ENCODE measurements at places on chromosomes 5 and 9.

DNA sequence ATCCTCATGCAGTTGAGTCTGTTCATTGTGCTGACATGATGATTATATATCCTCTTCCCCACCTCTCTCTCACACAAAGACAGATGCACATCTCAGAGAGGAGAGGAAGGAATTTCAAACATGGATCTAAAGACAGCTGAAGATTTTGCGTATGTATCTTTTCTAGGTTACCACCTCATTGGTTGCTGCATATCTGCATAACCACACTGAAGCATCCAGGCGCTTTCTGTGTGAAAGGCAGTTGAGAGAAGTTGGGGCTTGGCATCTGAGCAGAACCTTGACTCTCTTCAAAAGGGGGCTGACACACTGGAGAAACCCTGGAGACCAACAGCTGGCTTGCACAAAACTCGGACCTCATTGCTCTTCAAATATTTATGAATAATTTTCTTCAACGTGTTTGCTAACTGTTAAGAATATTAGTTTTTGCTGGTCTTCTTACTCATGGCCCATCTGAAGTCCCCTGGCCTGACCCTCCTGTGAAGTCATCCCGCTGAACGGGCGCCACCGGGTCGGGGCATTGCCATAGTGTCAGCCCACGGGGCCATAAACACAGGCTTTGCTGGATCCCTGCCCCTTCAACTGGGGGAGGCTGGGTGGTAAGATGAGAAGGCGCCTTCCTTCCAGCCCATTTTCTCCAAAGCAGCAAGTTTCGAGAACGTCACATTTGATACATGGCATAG lies 593.2 kb upstream of the CLINT1 start:
- no peak overlapping the region for H3K4me3 ChIP-seq
- H3K4me1 ChIP-seq: peaks cover 16% of the 10 kb centered on the region
- DNase-seq: no peak
- H3K27me3 ChIP-seq: no peaks in the 10 kb centered on the region
- no peak overlapping the region for H3K27ac ChIP-seq
- no peaks in the 10 kb centered on the region for H3K36me3 ChIP-seq

DNA sequence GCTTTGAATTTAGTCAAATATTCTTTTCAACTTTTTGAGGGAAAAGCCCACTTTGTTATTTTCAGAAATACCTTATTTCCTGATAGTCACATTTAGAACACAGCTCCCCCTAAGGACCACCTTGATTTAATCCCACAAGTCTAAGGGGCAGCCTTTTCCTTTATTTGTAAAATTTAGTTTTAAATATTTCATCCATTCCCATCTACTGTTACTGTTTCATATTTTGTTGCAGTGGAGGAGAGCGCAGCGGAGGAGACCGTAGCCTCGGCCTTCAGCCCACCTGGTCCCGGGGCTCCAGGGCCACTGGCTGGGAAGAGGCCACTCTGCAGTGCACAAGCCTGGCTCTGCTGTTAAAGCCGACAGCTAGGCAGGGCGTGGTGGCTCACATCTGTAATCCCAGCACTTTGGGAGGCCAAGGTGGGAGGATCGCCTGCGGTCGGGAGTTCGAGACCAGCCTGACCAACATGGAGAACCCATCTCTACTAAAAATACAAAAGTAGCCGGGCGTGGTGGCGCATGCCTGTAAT lies 19.6 kb downstream of the LPCAT1 start:
- H3K4me1 ChIP-seq: peaks cover 9% of the 10 kb centered on the region
- H3K36me3 ChIP-seq: peaks cover 9% of the 10 kb centered on the region
- no peak overlapping the region for H3K4me3 ChIP-seq
- H3K27me3 ChIP-seq: no peaks in the 10 kb centered on the region
- no peak overlapping the region for H3K27ac ChIP-seq

GRCh38 chr9:91424403-91425176 lies 958 bp upstream of the NFIL3 start:
- DNase-seq: no peak
- H3K4me1 ChIP-seq: peaks cover 47% of the 10 kb centered on the region
- H3K27ac ChIP-seq: peak overlapping the region; percentile 88
- no peaks in the 10 kb centered on the region for H3K36me3 ChIP-seq
- peak overlapping the region; percentile 78 for H3K4me3 ChIP-seq
- H3K27me3 ChIP-seq: peaks cover 33% of the 10 kb centered on the region

GRCh38 chr5:82295144-82295543 lies 17.0 kb upstream of the RPS23 start:
- no peaks in the 10 kb centered on the region for H3K27me3 ChIP-seq
- peaks cover 6% of the 10 kb centered on the region for H3K4me1 ChIP-seq
- H3K4me3 ChIP-seq: no peak overlapping the region
- DNase-seq: no peak
- H3K27ac ChIP-seq: no peak overlapping the region

GRCh38 chr9:81213456-81213855 lies 475.9 kb downstream of the TLE1 start:
- H3K27ac ChIP-seq: no peak overlapping the region
- peaks cover 4% of the 10 kb centered on the region for H3K36me3 ChIP-seq
- no peak for DNase-seq
- no peaks in the 10 kb centered on the region for H3K4me1 ChIP-seq
- H3K4me3 ChIP-seq: no peak overlapping the region

GRCh38 chr9:133532937-133533668 lies 1.4 kb upstream of the ADAMTSL2 start:
- peak; percentile 62 for DNase-seq
- H3K27ac ChIP-seq: no peak overlapping the region
- H3K36me3 ChIP-seq: no peaks in the 10 kb centered on the region
- peak overlapping the region; percentile 22 for H3K4me3 ChIP-seq
- H3K27me3 ChIP-seq: no peaks in the 10 kb centered on the region
- peaks cover 45% of the 10 kb centered on the region for H3K4me1 ChIP-seq

All from mesothelial cell of epicardium (in vitro differentiated cells).